ENCODE measurements at places on chromosomes 1 and 21.

GRCh38 chr1:241253471-241253870 lies 103.5 kb downstream of the RGS7 start:
- DNase-seq: no peak

- DNase-seq: no peak
Measured at GRCh38 chr1:173050865-173051264, at the start of gene TNFSF18. TNFSF18 (minus strand) TSS chr1:173050941; CDS start chr1:173050896, 45 bp downstream.

- no peak for DNase-seq
Measured at GRCh38 chr1:248751142-248751541, 4.4 kb downstream of the LYPD8 start.

DNA sequence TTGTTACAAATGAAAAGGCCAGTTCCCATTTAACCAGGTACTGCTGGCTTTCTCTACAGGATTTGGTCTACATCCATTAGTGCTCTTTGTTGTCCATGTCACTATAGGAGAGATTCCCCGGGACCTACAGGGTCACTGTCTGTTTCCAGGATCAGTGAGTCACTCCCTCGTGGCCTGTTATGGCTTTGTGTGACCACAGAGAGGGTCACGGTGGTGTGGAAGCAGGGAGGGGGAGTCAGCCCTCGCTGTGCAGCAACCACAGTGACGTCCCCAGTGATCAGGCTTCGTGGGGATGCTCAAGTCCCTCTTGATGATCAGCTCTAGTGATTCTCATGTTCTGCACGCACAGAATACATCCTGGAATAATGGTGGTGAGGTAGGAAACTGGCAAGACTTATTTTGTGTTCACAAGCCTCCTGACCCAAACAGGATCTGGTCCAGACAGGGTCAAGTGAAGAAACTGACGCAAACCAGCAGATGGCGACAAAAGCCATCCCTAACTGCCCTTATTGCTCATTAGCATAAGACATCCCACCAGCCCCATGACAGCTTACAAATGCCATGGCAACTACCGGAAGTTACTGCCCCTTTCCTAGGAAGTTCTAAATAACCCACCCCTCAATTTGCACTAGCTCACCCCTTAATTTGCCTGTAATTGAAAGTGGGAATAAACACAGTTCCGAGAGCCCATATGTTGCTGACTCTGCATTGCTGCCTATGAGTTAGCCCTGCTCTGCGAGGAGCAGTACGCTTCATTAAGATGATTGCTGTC lies 98.5 kb downstream of the DISC1 start:
- DNase-seq: no peak

- DNase-seq: no peak
Measured at GRCh38 chr1:200211157-200211556, 183.6 kb downstream of the NR5A2 start.

DNA sequence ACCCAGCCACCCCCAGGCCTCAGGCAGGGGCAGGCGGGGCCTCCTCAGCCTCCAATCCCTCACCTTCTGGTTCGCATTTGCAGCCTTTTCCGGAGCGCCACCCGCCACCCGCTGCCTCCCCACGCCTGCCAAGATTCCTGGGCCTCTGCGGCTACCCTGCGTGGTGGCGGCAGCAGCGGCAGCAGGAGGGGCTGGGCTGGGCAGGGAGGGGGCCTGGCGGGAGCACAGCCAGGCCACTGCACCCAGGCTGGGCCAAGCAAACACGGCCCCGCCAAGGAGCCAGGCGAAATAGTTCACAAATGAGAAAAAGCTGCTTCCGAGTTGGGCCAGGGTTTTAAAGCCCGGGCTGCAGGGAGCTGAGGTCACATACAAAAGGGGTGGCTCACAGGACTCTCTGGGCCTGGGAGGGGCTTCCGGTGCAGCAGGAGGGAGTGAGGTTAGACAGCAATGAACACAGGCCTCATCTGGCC lies 9.8 kb downstream of the COL8A2 start:
- DNase-seq: no peak

GRCh38 chr1:218467101-218468072 lies 122.3 kb downstream of the TGFB2 start:
- DNase-seq: no peak

GRCh38 chr1:248886237-248886895 lies 19.7 kb upstream of the PGBD2 start:
- DNase-seq: no peak

DNA sequence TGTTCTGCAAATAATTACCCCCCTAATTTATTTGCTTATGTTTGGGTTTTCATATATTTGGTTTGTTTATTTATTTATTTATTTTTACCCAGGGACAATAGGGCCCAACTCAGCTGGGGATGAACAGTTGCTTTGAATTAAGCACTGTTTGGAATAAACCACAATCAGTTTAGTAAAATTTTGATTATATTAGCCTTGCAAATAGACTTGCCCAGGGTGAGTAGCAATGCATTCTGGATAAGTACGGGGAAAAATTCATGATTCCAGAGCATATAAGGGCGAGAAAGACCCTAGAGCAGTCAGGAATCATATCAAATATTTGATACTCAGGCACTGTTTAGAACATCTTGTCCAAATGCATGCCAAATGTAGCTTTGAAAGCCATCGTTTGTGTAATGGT lies 242.7 kb downstream of the OMA1 start:
- no peak for DNase-seq

- DNase-seq: no peak
Measured at GRCh38 chr21:38610623-38611251, 112.5 kb upstream of the ERG start.

DNA sequence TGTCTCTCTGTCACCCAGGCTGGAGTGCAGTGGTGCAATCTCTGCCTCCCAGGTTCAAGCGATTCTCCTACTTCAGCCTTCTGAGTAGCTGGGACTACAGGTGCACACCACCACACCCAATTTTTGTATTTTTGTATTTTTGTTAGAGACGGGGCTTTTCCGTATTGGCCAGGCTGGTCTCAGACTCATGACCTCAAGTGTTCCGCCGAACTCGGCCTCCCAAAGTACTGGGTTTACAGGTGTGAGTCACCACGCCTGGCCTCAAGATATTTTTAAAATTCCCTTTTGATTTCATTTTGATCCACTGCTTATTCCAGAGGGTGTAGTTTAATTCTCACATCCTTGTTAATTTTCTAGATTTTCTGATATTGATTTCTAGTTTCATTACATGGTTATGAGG lies 3.8 kb downstream of the IFI44L start:
- DNase-seq: no peak

DNA sequence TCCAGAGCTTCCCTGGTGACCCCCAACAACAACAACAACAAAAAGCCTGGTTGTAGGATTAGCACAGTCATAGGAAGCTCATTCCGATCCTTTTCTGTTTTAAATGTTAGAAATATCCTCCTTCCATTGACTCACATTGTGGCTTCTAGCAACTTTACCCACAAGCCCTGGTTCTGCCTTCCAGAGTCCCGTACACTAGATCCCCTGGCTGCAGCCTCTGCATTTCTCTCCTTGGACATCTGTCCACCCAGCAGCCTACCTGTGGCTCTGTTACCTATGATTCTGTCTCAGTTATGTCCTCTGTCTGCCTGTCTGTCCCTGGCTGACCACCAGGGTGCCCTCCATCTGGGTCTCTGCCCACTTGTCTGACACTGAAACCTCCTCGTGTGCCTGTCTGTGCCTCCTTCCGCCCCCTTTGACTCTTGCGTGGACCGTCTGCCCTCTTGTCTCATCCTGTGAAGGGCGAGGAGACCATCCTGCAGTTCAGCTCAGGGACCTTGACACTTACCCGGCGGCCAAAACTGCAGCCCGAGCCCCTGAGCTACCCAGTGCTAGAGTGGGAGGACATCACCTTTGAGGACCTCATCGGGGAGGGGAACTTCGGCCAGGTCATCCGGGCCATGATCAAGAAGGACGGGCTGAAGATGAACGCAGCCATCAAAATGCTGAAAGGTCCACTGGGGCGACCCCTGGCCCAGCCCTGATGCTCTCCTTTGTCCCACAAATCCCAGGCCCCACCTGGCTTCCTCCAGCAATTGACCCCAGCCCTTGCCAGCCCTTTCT lies 16.1 kb downstream of the TIE1 start:
- DNase-seq: no peak

DNA sequence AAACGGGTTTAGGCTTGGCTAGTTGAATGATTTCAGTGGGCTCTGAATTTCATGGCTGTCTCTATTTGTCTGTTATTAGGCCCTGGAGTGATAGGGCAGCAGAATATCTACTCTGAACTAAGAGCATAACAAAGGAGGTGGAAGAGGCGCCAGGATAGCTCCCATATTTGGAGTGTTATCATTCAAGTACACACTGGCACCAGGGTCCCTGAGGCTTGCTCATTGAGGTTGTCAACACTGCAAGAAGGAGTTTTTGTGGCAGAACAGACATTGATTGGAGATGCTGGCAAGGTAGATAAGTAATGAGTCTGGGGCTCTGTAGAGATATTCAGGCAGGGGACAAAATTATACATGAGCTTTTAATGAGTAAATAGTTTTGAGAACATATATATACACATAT lies 1748.4 kb downstream of the MRPL39 start:
- no peak for DNase-seq

DNA sequence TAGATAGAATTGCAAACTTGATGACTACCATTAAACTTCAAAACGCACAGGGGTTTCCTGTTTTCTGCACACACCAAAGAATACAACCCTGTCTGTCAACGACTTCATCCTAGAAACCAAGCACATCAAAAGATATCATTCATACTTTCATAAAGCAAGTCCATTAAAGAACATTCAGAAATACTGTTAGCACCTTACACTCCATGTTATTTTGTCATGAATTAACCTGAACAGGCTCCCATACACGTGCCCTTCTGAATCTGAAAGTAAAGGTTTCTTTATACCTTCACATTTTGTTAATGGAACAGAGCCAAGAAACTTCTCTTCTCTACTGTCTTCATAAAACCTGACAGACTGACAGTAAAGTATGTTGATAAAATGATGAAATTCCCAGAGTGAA lies 46.1 kb downstream of the PUM1 start:
- no peak for DNase-seq

DNA sequence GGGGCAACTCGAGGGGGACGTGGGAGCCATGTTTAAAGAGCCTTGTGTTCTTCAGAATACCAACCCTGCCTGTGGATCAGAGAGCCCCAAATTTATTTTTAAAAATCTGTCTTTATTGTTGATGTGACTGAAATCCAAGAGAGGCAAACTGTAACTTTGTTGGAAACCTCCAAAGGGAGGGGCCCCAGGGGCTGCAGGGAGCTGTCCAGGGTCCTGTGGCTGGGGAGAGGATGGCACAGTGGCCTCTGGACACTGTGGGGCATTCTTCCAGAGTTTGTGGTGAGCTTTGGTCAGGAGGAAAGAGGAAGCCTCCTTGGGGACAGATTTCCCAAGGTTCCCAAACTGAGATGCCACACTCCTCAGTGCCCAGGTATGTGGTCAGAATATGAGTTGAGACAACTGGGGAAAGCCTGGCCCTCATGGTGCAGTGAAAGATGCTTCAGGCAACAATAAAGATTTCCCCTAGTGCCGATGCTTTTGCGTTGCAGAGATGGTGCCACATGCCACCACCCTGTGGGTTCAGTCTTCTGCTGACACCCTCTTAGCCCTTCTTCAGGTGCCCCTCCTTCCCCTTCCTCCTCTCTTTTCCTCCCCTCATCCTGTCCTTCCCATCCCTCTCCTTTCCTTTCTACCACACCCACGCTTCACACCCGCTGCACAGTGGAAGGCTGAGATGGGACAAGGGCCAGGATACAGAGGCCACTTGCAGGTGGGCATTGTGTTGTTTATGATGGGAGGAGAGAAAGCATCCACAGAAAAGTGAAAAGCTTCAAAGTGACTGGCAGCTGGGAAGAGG lies 122.1 kb downstream of the UCK2 start:
- no peak for DNase-seq

GRCh38 chr1:45410850-45411509 lies 70.7 kb upstream of the MUTYH start:
- DNase-seq: no peak

DNA sequence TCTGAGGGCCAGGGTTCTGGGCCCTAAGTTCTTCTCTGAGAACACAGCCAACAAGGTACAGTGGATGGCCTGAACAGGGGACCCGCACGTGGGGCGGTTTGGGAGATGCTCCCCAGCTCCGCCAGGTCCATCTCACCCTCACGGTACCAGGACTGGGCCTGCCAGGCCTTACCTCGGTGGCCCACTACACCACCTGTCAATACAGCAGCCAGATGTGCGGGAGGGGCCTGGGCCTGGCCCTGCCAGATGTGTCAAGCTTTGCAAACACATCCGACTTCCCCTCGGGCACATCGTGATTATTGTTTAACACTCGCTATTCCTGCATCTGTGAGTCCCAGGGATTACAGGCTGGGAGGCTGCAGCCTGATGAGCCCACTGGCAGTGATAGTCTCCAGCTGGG lies 122.4 kb downstream of the LACTBL1 start:
- no peak for DNase-seq

GRCh38 chr1:20265250-20265649 lies 25.4 kb upstream of the VWA5B1 start:
- DNase-seq: no peak

DNA sequence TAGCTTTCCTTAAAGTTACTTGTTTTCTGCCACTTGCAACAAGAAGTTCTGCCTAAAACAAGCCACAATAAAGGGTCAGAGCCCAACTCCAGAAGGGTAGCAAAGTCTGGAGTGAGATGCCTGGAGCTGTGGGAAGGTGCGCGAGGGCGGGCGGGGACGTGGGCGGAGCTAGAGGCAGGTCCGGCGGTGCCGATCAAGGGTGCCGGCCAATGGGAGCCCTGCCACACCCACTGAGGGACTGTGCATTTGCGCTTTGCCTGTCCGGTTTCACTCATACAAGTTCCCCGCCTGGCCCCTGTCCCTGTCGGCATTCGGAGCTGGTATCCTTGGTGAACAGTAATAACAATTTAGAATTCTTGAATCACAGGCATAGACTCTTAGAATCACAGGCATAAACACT lies 732.4 kb downstream of the MATN1 start:
- DNase-seq: no peak

GRCh38 chr1:60133000-60133673 lies 59.6 kb upstream of the C1orf87 start:
- DNase-seq: no peak

GRCh38 chr1:12085643-12086260 lies 22.6 kb downstream of the TNFRSF8 start:
- DNase-seq: no peak

DNA sequence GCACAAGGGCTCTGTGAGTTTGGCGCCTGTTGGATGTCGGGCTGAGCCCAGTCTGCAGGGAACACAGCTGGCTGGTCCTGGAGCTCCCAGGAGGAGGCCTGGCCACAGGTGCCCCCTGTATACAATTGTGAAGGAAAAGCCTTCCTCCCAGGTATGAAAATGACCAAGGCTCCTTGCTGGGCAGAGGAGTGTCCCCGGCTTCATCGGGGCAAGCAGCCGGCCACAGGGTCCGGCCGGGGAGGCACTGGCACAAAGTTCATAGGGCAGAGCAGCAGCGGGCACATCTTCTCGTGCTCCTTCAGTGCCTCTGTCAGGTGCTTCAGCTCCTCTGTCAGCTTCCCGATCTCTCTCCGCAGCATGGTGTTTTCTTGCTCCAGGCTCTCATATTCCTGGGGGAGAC lies 13.0 kb downstream of the BATF3 start:
- DNase-seq: no peak

GRCh38 chr21:14543983-14544382 lies 2.1 kb downstream of the SAMSN1 start:
- DNase-seq: no peak

GRCh38 chr1:79380078-79380477 lies 373.5 kb upstream of the ADGRL4 start:
- no peak for DNase-seq
